ENCODE measurements at places on chromosomes 16 and 17.

DNA sequence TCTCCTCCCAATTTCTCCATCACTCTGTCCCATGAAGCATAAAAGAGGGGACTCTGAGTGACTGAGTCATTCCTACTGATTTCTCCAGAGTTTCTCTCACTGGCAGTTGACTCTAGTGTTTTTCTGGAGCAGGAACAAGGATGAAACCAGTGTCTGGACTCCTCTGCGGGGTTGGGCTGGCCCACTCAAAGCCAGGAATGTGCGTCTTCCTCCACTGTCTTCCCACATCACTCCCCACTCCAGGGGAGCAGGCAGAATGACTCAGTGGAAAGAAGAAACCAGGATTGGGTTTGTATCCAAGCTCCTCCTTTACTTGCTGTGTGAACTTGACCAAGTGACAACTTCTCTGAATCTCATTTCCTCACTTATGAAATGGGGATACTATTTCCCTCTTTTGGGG, 497.5 kb upstream of the SALL1 start:
- DNase-seq, result no peak

DNA sequence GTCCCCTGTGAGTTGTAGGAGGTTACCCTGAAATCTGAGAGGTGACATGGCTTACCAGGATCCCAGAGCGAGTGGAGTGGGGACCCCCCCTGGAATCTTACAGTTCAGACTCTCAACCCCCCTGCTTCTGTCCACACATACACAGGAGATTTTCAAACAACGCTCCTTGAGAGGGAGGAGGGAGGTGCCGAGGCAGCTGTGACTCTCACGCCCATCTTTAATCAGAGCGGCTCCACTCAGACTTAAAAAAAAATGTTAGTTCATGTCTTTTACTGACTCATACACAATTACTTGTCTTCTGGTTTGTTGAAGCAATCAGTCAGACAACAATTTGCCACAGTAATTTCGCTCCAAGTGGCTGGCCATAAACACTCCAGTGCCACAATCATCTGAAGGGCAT, 15.4 kb upstream of the TMEM220 start:
- DNase-seq, result no peak

DNA sequence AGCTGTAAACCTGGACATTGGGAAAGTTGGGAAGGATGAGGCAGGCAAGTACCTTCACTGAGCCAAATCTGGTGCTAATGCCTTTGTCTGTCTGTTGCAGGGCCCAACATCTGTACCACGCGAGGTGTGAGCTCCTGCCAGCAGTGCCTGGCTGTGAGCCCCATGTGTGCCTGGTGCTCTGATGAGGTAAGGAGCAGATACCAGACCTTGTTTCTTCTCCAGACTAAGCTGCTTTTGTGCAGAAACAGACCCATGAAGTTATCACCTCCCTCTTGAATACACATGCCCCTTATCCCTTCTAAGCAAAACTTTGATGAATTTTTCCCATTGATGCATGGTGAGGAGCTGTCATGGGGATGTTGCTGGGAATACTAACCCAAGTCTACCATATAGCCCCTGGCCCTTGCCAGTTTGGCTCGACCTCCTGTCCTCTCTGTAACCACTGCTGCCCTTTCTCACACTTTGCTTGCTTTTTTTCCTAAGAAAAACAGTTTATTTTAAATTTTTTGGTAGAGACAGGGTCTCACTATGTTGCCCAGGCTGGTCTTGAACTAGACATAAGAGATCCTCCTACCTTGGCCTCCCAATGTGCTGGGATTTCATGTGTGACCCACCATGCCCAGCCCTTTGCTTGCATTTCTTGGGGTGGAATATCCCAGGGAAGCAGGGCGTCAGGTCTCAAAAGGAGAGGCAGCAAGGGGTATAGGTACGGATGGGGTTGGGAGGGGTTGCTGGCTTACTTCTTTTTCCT, 20.9 kb downstream of the ITGB3 start:
- no peak for DNase-seq

- DNase-seq, result no peak
Measured at GRCh38 chr17:57512258-57512657, 232.8 kb downstream of the CCDC182 start.

DNA sequence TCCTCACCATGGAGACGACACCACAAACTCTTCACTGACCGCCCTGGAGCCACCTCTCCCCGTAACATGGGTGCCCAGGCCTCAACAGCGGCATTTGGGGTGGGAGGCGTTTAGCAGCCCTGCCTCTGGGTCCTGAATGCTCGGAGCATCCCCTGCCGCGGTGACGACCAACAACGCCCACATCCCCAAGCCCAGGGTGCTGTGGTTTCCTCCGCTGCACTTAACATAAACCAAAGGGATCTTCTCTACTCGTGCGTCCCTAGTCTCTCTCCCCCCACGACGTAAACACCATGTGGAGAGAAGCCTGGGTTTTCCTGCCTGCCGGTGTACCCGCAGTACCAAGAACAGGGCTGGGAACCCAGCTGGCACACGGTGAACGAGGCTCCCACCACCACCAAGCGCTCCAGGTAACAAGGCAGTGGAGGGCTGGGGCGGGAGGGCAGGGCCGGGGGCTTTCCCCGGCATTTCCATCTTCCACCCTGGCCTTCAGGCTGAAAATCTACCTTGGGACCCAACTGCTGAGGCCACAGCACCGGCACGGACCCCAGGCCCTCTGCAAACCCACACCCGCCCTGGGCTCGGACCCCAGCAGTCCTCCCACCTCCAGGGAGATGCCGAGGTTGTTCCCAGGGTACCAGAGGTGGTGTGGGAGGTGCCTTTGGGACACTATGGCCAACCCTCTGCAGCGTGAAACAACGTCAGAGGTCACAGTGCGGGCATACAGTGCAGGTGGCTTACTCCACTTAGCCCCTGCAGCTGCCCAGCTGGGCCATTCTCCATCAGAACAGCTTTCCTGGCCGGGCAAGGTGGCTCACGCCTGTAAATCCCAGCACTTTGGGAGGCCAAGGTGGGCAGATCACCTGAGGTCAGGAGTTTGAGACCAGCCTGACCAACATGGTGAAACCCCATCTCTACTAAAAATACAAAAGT, 54.3 kb downstream of the TIMM22 start:
- no peak for DNase-seq

DNA sequence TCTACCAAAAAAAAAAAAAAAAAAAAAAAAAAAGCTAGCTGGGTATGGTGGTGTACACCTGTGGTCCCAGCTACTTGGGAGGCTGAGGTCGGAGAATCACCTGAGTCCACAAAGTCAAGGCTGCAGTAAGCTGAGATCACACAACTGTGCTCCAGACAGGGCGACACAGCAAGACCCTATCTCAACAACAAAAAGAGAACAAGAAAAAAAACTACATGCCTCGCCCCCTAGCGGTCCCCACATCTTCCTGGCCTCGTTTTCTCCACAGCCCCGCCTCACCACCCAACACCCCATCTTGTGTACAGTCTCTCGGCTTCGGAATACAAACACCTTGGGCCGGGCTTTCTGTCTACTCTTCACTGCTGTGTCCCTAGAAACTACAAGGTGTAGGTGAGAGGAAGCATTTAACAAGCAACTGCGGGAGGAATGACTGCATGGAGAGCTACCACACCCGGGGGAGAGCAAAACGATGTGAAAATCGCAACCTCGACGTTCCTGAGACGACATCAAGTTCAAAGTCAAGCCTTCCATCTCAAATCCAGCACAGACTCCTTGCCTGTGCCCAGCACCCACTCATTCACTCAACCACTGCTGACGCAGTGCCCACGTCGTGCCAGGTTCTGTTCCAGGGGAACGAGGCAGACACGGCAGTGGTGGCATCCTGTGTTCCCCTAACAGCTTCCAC, 9.0 kb downstream of the NTAN1 start:
- DNase-seq, result no peak

- no peak for DNase-seq
Measured at GRCh38 chr16:15636392-15636873, 6.5 kb downstream of the MARF1 start.

DNA sequence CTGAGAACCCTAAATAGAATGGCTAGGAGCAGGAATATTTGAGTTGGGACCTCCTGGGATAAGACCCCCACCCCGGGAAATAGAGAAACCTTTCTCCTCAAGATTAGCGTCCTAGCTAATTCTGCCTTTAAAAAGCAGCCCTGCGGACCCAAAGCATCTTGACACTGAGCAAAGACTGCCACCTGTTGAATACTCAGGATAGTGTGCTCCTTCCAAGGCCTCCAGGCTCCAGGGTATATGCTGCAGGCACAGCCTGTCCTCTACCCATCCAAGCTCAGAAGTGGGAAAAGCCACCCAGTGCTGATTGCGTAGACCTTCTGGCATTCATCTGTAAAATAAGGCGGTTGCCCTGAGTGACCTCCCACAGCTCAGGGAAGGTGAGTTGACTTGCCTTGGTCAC, 456.2 kb upstream of the DYNLRB2 start:
- peak; percentile 15 for DNase-seq

DNA sequence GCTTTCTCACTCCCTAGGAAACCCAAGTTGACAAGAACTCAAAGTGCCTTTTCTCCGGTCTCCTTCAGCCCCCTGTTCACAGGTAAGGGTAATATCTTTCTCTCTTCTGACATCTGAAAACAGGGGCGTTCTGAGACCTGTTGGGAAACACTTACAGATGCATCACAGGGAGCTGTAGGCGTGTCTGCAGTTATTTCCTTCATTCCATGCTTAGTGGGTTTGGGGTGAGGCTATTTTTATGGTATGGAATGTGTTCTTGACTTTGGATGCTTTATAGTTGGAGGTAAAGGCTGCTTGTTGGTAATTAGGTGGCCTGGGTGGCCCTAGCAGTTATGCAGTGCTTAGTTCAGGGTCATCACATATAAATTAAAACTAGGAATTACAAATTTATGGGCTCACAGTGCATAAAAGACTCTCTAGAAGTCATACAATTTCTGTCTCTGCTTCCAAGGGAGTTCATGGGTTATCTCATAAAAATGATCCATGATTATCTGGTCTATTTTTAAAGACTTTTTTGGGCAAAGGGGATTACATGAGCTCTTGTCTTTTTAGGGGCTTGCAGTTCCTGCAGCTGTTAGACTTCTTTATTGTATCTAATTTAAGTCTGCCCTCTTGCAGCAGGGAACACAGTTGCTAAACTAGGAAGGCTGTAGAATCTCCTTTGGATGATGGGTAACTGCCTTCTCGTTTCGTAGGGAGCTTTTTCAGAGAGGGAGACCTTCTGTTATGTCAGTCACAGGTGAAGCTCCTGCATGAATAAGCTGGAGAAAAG, 10.2 kb downstream of the SOCS7 start:
- DNase-seq, result no peak

- no peak for DNase-seq
Measured at GRCh38 chr16:73329358-73330286, 281.7 kb upstream of the ZFHX3 start.

GRCh38 chr16:31114468-31114867, 3.0 kb upstream of the KAT8 start:
- no peak for DNase-seq

DNA sequence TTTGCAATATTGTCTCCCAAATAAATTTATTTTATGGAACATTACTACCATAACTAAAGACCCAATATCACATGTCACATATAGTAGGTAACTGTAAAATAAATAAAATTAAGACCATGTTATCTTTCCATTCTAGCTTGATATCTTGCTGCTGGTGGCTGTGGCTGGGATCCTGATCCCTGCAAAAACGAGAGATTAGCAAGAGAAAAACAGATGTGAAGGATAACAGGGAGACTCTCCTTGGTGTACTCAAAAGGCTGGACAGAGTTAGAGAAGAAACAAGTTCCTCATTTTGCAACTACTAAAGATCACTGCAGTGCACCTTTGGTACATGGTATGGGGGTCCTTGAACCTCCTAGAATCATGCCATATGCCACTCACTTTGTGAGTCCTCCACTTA, 49.7 kb downstream of the ARHGAP27 start:
- no peak for DNase-seq

- DNase-seq, result no peak
Measured at GRCh38 chr17:28225271-28225670, 93.7 kb upstream of the TMEM97 start.

DNA sequence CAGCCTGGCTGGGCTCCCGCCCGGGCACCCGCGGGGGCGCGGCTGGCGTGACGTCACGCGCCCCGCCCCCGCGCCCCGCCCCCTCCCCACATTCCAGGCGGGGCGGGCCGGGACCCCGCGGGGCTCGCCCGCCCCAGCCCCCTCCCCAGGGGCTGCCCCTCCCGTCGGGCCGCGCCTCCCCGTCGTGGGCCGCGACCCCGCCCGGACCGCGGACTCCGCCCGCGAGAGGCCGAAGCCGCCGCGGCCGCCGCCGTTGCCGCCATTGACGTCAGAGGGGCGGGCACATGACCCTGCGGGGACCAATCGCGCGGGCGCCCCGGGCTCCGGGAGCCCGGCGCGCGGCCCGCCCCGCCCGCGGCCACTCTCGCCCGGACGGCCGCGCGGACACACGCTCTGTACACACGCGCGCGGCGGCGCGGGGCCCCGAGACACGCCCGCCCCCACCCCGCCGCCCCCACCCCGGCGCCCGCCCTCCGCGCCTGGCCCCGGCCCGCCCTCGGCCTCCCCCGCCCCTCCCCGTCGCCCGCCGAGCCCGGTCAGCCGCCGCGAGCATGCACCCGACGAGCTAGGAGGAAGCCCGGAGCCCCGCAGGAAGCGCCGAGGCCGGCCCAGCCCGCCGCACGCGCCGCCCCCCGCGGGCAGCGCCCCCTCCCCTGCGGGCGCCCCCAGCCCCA, at the start of gene CMIP:
Gene CMIP (plus strand): TSS at position 361 of the 674 bp plus-strand sequence.
- DNase-seq, result peak; percentile 89

DNA sequence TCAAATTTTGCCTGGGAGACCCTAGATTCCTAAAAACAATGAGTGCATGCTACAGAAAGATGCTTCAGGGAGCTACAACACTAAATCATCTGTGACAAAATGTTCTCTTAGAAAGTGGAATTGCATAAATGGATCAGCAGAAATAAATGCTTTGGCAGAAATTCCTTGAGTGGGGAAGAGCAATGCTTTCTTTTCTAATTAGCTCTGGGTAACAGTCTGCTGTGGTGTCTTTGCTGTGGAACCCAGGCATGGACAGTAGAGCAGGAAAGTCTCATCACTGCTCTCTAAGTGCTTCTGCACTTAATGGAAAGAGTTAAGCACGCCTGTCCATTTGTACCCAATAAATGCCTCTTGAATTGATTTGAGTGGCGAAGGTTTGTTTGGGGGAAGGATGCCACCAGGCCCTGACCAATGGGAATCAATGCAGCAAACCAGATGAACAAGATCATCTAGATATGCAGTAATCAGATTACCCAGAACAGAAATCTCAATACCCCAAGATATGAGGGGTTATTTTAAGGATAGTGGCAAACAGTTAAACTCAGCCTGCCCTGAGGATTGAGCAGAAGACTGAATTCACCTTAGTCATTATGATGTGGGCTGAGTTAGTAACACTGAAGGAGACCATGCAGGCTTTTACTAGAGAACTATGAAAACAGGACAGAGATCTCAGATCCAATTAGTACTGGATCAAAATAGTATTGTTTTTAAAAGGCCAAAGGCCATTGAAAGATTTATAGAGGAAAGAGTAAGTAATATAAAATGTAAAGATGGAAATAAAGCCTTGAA, 13.6 kb downstream of the HLF start:
- no peak for DNase-seq

- DNase-seq, result no peak
Measured at GRCh38 chr16:12543700-12544476, 259.8 kb downstream of the CPPED1 start.
